MM.1S (cell line): ENCODE measurements at places on chromosomes 6 and 20.

- no peak for DNase-seq
Observed at GRCh38 chr6:1722801-1723200, 113.1 kb downstream of the FOXC1 start.

DNA sequence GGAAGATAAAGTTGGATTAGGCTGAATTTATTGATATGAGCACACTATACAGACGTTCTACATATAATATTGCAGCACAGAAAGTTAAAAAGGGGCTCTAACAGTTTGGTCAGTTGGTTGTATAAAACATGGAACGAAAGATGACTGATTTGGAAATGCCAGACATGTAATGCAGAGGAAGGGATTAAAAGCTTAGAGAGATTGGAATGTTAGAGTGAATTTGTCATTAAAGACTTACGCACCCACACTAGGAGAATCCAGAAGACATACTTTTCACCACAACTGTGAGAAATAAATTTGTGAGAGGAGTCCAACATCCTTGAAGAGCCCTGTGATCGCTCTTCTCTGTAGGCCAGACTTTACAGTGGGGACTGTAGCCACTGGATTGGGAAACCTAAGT lies 134.7 kb downstream of the GPR63 start:
- no peak for DNase-seq

GRCh38 chr6:42782689-42783176 lies 881 bp downstream of the BICRAL start:
- peak; percentile 48 for DNase-seq

DNA sequence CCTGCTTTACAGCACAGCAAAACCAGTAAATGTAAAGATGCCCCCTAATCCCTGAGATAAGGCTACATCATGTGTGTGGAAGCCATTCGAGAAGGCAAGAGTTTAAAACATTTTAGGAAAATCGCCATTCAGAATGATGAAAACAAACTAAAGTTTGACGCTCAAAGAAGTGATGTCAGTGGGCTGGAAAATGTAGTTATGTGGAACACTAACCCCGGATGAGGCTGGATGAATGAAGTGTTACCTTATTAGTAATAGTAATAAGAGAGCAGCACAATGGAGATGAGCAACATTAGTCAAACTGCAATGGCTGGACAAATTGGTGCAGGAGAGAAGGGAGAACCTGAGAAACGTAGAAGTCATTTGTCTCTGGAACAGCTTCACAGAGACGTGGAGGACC lies 130.7 kb upstream of the ARID1B start:
- DNase-seq = no peak

DNA sequence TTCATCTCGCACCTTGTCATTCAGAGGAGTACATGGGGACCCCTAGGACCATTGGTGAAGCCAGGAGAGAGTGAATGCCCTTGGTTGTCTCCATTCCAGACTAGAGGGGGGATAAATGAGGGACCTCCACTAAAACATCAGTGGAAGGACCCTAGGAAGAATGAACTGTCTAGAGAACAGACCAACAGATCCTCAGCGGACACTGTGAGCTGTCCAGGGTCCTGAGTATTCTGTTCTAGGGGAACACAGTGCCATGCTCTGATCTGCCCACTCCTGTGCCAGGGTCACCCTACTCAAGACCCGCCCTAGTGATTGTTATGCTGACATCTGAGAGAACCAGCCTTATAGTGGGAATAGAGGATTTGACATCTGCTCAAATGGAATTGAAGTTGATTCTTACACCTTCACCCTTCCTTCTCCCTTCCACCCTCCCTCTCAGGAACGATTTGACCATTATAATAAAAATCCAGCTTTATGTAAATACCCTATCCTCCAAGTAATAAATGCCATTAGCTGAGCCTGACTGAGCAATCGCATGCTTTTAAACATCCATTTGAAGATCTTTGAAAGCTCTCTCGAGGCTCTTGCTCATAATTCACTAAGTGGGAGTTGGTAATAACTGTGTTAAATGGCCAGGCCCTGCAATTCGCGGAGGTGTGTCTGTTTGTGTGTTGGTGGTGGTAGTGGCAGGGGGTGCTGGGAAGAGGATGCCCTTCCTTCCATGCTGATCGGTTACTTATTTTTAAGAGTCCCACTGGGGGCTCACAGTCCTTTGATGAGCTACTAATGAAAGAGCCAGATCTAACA lies 43.6 kb upstream of the SLC32A1 start:
- peak; percentile 40 for DNase-seq

GRCh38 chr20:21294755-21295154 lies 8.4 kb upstream of the XRN2 start:
- no peak for DNase-seq

- no peak for DNase-seq
Observed at GRCh38 chr6:111238464-111239119, 151.3 kb downstream of the SLC16A10 start.

DNA sequence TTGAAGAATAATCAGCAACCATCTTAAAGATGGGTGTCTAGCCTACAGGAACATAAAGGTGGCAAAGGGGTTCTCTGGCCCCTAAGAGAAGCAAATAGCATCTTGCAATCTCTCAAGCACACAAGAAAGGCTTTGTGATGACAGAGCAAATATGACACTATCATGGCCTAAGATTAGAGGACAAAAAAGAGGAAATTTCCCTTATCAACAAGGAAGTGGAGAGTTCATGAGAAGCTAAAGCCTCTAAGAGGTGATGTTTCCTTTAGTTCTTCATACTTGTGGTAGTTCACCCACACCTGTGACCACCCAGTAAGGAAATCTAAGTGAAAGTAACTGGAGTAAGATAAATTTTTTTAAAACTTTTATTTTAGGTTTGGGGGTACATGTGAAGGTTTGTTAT lies 88.4 kb downstream of the OLIG3 start:
- DNase-seq = no peak

GRCh38 chr6:57298741-57299140 lies 18.7 kb upstream of the PRIM2 start:
- DNase-seq = no peak
